CD4-positive, alpha-beta T cell (primary cell): ENCODE measurements at places on chromosomes 1 and 21.

DNA sequence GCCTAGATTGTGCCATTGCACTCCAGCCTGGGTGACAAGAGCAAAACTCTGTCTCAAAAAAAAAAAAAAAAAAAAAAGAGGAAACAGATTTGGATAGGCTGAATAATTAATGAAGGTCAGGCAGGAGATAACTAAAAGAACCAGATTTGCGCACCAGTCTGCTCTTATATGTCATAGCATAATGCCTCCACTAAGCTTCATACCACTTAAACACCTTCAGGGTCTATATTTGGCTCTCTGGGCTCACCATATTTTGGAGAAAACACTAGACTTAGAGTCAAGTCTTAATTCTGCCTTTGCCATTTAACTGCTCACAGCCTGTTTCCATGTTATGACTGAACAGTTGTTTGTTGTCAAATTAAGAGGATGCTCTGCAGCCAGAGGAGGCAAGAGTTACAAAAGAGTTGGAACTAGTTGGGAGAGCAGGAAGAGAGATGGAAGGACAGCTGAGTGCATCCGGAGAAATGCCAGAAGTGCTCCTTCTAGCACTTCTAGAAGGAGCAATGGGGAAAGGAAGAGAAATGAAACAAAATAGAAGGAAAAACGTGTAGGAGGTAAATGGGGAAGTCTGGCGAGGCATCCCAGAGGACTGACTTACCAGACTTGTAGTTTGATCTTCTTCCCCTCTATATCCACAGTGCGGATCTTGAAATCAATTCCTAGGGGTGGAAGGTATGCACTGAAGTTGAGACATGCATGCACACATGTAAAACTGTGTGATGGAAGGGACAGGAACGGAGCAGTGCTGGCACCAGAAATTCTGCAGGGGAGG, 1.8 kb downstream of the RAB13 start:
- no peak for DNase-seq

DNA sequence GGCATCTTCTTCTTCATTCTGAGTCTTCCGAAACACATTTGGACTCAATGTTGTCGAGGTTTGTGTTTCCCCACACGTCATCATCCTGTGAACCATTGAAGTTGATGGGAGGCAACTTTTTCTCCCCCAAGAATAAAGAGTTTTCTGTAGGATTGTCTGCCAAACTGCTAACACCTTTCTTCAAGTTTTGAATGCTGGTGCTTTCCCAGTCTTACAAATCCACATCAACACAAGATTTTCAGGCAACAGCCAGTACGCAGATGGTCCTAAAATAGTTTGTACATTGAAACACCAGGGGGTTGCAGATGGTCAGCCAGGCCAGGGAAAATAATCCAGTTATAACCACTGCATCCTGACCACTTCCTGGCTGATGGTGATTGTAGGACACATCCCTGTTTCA, 187.9 kb downstream of the DISC1 start:
- DNase-seq = no peak

DNA sequence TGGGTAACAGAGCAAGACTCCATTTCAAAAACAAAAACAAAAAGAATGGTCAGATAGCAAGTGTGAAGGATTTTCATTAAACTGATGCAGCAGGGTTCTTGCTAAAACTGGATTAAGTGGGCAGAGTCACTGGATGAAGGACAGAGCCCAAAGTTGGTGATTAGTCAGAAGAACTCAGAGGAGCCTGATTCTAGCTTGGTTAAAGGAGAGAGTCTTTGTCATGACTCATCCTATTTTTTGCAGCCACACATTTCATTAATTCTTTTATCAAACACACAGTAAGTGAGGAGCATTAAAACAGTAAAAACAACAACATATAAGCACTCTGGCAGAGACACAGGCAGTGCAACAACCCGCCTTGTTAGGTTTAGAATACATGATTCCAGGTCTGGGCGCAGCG, 56.0 kb upstream of the EDARADD start:
- DNase-seq = no peak

DNA sequence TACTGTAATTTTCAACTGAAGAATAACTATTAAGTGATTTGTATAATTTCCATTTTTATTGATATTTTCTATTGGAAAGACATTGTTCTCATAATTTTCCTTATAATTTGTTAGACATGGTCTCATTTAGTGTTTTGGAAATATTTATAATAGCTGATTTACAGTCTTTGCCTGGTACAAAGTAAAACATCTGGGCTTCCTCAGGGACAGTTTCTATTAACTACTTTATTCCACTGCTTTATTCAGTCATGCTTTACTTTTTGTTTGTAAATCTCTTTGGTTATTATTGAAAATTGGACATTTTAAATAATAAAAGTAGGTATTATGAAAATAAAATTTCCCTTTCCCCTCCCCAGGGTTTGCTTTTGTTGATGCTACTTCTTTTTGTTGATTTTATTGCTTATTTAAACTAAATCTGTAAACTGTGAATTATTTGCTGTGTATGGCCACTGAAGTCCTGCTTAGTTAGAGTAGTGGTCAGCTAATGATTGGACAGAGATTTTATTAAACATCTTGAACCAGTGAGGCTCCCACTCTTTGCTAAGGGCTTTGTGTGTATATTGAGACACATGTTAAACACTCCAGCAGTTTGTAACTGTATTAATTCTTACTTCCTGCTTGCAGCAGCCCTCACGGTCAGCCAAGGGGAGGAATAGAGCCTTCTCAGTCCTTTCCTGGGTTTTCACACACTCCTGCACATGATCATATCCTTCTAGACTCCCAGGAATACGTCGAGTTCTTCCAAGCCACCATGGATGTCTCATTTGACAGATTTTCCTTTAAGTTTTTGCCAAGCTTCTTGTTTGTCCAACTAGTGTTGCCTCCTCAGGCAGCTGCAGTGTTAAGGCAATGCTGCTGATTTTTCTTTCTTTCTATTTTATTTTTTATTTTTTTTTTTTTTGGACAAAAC, 994.6 kb upstream of the PRMT6 start:
- DNase-seq = no peak
